ENCODE measurements at places on chromosomes 7 and 10. TPM values are rescaled to one million over a fixed set of nuclear protein-coding genes. Genes with fewer than 3 reads are reported as not detected.

The ZCCHC24 gene
- 16.8 TPM for total RNA-seq

GRCh38 chr7:5143106-5143505 lies 46.9 kb upstream of the WIPI2 start:
- no peak for DNase-seq

The MKX gene
- 0.84 TPM for total RNA-seq

The LRGUK gene
- total RNA-seq = 0.08 TPM

GRCh38 chr7:141477865-141478264 lies 73.3 kb upstream of the AGK start:
- no peak for DNase-seq

The TMEM184A gene
- total RNA-seq = 106 TPM

The COPS6 gene
- 42.7 TPM for total RNA-seq

GRCh38 chr7:92698237-92698841 lies 108.1 kb upstream of the FAM133B start:
- no peak for DNase-seq

- DNase-seq = no peak
Observed at GRCh38 chr10:126935263-126935946, 30.2 kb downstream of the DOCK1 start.

- DNase-seq = no peak
Observed at GRCh38 chr10:104297697-104298660, 29.0 kb downstream of the GSTO2 start.

Measured in lower leg skin (tissue), 4 donors.